ENCODE measurements at places on chromosomes 5 and 9. TPM values are rescaled to one million over a fixed set of nuclear protein-coding genes. Genes with fewer than 3 reads are reported as not detected.

The PPP2CA gene
- total RNA-seq: 58.6 TPM

The PCDHGC4 gene
- total RNA-seq: 0.13 TPM

The RFX3 gene
- total RNA-seq: 13.3 TPM

The OR13D1 gene
- not detected for total RNA-seq

The SLC9A3 gene
- 1.6 TPM for total RNA-seq

The GNA14 gene
- 0.40 TPM for total RNA-seq

The CD14 gene
- 0.26 TPM for total RNA-seq

The PCDHGB2 gene
- 3.0 TPM for total RNA-seq

The FOXD1 gene
- total RNA-seq: 18.0 TPM

The ACSL6 gene
- total RNA-seq: not detected

The GAS1 gene
- total RNA-seq: 8.5 TPM

The TNFSF8 gene
- total RNA-seq: not detected

The ACOT12 gene
- not detected for total RNA-seq

The AJM1 gene
- 0.88 TPM for total RNA-seq

The HAVCR1 gene
- total RNA-seq: not detected

The ALDH7A1 gene
- total RNA-seq: 24.4 TPM

The POU4F3 gene
- not detected for total RNA-seq

The SLC4A9 gene
- not detected for total RNA-seq

The MEF2C gene
- 4.5 TPM for total RNA-seq

The GABRB2 gene
- total RNA-seq: 0.65 TPM

The C1QTNF3 gene
- 0.64 TPM for total RNA-seq

The SLC25A2 gene
- not detected for total RNA-seq

The PPP3R2 gene
- not detected for total RNA-seq

The SPEF2 gene
- total RNA-seq: 1.8 TPM

The PDZD2 gene
- total RNA-seq: 0.16 TPM

The TAS2R1 gene
- not detected for total RNA-seq

The ERBIN gene
- 45.0 TPM for total RNA-seq

The ORM2 gene
- total RNA-seq: not detected

The FGD3 gene
- not detected for total RNA-seq

The SUB1 gene
- total RNA-seq: 201 TPM

The CAVIN4 gene
- 1.9 TPM for total RNA-seq

The NMUR2 gene
- total RNA-seq: 0.24 TPM

The DBH gene
- total RNA-seq: not detected

The TMEFF1 gene
- total RNA-seq: 1.2 TPM

The EXOSC2 gene
- total RNA-seq: 34.2 TPM

The SLC2A6 gene
- total RNA-seq: 3.5 TPM

The MCIDAS gene
- total RNA-seq: not detected

The PFN3 gene
- total RNA-seq: not detected

The GFPT2 gene
- total RNA-seq: 25.4 TPM

The IFNB1 gene
- total RNA-seq: not detected

The CORO2A gene
- total RNA-seq: 0.32 TPM

The AIF1L gene
- 0.08 TPM for total RNA-seq

The FBP2 gene
- total RNA-seq: not detected

The FAM221B gene
- not detected for total RNA-seq

The NR2F1-AS1 gene
- 25.6 TPM for total RNA-seq

The GRM6 gene
- not detected for total RNA-seq

The STING1 gene
- total RNA-seq: 45.4 TPM

The LHX3 gene
- total RNA-seq: not detected

The POLR3G gene
- total RNA-seq: 0.72 TPM

The FOXI1 gene
- total RNA-seq: not detected

The NIPAL4 gene
- total RNA-seq: not detected

The BRINP1 gene
- 0.48 TPM for total RNA-seq

The ANKDD1B gene
- total RNA-seq: not detected

The TMOD1 gene
- 1.5 TPM for total RNA-seq

The AMACR gene
- total RNA-seq: 12.9 TPM

The TEK gene
- 3.0 TPM for total RNA-seq

The FAM169A gene
- under 0.01 TPM for total RNA-seq

The IL17B gene
- total RNA-seq: 0.80 TPM

The SPACA9 gene
- 14.8 TPM for total RNA-seq

The MOB3B gene
- 3.8 TPM for total RNA-seq
